ENCODE measurements at places on chromosomes 2 and 18.

- no peak for DNase-seq
These were observed 45.3 kb downstream of the EPB41L3 start for GRCh38 chr18:5498452-5498851.

DNA sequence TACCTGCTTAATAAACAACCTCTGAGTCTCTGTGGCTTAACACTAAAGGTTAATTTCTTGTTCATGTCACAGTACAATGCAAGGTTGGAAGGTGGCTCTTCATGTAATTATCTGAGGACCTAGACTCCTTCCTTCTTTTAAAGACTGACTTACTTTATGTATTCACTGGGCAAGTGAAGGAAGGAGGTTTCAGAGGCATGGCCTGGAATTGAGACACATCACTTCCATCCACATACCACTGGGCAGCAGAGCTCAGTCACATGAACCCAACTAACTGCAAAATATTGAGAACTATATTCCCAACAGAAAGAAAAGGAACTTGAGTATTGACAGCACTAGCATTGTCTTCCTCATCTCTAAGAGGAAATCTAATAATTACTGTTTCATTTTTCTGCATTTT lies 57.5 kb upstream of the FN1 start:
- DNase-seq: no peak

DNA sequence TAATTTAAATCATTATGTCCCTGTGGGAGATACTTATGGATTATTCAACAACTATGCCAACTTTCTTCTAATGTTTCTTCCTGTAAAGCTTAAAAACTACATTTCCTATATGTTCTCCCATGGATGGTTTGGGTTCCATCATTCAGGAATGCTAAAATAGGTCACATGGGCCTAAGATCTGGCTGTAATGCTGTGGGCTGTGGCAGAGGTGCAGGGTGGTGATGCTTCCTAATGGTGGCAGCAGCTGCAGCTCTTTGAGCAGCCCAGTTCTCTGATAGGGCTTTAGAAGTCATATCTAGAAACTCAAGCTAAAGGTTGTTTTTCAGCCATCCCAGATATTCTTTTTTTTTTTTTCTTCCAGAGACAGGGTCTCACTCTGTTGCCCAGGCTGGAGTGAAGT lies 266.1 kb downstream of the ZNF385B start:
- DNase-seq: no peak

DNA sequence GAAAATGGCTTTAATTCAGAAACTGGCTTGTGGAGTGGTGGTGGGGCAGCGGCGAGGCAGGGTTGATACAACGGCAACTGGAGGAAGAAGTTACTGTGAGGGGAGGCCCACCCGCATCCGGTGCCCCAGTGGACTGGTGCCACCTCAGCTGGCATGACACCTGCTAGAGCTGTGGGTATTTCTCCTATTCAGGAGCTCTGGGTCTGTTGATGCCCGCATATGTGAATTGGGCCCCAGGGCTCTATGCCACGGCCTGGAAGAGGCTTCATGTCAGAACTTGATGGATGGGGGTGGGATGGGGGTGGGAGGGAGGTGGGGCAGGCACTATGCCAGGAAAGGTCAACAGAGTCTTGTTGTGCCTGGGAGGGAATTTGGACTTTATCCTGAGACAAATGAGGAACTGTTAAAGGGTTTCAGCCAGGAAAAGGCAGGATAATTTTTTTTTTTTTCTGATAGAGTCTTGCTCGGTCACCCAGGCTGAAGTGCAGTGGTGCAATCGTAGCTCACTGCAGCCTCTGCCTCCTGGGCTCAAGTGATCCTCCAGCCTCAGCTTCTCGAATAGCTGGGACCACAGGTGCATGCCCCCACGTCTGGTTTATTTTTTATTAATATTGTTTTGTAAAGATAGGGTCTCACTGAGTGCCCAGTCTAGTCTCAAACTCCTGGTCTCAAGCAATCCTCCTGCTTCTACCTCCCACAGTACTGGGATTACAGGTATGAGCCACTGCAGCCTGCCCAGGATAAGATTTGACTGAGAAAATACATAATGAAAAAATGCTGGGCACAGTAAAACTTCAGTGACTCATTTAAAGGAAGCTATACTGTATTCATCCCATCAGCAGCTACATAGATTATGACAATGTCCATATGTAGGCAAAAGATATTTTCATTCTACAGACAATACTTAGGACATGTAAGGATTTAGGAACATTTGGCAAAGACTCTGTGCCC lies 52.6 kb downstream of the SH2D6 start:
- no peak for DNase-seq

DNA sequence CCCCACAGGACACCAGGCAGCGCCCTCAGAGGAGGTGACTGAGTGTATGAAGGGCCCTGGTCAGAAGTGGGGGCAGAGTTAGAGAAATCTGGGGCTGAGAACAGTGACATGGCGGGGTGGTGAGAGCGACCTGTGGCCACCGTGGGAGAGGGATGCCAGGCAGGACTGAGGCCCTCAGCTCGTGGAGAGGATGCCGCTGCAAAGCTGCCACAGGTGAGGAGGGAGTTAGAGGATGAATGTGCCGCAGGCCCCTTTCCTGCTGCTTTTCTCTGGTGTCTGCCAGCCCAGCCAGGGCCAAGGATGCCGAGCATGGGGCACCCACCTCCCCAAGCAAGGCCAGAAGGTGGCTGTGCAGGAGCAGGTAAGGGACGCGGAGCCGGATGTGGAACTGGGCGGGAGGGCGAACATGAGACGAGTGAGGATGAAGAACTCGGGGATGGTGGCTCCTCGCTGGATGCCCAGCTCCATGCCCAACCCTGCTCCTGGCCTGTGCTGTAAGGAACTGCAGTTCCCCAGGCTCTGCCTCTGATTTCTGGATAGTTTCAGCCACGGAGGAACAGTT lies 269.2 kb upstream of the HDAC4 start:
- DNase-seq: no peak

- DNase-seq: no peak
These were observed 130.0 kb downstream of the ARL4C start for GRCh38 chr2:234366891-234367290.

- DNase-seq: no peak
These were observed 111.8 kb downstream of the EHBP1 start for GRCh38 chr2:62817348-62817747.

- peak; percentile 70 for DNase-seq
These were observed 11.8 kb downstream of the PLEKHM3 start for GRCh38 chr2:208013285-208014178.

DNA sequence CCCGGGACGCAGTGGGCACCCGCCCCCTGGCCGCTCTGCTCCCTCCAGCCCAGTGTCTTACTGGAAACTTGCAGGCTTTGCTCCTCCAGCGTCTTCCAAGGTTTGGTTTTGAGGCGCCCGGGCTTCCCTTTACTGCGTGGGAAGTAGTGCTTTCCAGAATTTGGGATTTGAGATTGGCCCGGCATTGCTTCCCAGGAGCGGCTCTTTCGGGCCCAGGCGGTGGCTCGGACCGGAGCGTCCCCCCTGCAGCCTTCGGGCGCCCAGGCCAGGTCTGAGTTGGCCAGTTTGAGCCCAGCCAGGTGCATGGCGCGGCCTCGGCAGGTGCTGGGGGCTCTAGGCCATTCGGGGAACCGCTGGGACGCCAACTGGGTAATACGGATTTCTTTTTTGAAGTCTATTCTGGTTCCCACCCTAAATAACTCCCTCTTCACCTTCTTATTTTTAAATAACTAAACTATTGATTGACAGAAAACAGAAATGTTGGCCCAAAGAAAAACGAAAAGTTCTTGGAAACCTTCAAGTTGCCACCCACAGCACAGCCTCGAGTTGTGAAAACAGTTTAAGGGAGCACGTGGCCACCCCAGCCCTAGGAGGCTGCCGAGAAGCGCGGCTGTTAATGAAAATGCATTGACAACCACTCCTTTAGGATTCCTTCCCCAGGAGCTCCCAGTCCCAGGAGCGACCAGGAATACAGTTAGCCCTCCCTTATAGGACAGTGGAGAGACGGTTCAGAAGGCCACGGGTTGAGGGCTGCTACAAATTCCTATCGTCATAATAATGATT lies 766 bp downstream of the SNTG2 start:
- no peak for DNase-seq

GRCh38 chr2:27756544-27757498 lies 14.7 kb upstream of the MRPL33 start:
- DNase-seq: no peak

DNA sequence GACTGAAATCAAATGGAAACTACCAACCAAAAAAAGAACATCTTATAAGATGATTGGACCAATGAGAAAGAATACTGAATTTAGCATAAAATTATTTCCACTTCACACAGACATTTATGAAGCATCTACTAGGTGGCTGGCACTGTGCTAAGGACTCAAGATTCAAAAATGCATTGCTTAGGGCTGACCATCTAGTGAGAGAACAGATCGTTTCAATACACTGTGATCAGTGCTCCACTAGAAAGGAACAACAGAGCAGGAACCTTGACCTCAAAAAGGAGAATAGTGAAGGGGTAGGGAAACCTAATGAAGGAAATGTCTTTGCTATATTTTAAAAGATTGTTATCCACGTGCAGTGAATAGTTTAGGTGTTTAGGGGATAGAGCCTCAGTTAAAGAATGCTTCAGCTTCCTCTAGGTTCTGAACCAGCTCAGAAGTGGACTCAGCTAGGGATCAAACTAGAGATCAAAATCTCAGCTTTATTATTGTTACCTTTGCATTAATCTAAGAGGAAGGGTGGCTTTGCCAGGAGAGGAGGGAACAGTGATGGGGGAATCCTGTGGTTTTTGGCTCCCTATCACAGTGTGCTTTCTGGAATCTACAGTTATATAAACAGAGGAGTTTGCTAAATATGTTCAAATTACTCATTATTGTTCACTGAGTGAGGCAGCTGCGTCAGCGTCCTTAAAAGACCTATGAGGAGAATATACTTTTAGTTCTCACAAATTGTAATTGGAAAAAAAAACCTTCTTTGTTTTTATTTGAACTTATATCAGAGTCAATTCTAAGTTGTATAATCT lies 16.2 kb upstream of the BBS5 start:
- peak; percentile 63 for DNase-seq

DNA sequence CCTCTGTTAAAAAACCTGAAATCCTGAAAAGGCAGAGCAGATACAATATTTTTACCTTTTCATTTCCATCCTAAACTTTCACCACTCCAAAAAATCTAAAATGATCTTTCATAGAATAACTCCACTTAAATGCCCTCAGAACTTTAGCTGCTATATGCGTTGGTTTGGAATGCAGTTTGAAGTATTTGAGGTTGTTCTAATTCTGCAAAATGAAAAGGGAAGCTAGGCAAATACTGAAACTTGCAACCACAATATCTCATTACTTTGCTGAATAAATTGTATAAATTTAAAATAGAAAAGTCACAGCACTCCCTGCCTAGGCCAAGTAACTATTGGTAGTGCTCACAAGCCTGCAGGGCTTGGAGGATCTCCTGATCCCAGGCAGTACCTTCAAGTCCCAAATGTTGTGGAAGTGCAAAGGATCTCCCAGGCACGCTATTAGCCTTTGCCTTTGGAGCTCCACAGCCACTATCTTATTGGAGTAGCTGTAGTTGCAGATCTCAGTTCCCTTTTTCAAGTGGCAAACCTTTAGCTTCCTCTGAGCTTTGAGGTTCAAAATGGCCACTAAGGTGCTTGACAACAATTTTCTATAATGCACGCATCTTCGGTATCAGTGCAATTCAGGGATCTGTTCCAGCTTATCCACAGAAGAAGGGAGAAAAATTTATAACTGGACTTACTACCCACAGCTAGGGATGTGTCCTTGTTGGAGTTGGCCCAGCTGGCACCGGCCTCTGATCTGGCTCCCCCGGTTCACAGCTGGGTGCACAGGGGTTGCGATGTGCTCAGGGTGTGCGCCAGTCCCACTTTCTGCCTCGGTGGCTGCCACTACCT lies 43.4 kb upstream of the ANKRD62 start:
- no peak for DNase-seq

DNA sequence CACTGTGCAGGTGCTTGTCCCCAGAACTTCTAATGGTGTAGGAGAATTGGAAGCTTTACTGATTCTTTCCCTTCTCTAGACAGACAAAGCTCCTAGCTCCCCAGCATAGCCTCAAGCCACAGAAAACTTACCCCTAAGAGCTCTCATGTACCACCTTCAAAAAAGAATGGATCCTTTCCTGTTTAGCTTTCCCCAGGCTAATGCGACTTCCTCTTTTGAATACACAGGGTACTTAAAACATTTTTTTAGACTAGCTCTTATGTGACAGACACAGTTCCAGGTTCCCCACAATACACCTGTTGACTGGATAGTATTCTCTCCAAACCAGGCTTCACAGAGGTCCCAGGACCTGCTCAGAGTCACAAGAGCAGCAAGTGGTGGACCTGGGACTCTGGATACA lies 8.3 kb downstream of the CTAGE1 start:
- DNase-seq: no peak

GRCh38 chr2:46306330-46306751 lies 9.1 kb downstream of the EPAS1 start:
- peak; percentile 90 for DNase-seq

DNA sequence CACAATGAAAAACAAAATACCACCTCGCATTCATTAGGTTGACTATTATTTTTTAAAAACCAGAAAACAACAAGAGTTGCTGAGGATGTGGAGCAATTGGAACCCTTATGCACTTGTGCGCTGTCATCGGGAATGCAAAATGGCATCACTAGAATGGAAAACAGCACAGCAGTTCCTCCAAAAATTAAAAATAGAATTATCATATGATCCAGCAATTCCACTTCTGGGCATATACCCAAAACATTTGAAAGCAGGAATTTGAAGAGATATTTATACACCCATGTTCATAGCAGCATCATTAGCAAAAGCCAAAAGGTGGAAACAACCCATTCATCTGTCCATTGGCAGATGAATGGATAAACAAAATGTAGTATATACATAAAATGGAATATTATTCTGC lies 11.9 kb upstream of the NMUR1 start:
- DNase-seq: no peak
